Stimulated activated CD8-positive, alpha-beta memory T cell treated with anti-CD3 and anti-CD28 coated beads, Interleukin-15, amount 100 ng/mL, for 24 hours (primary cell): ENCODE measurements at places on chromosomes 6 and 20.

GRCh38 chr6:14799928-14800327, 445.9 kb upstream of the JARID2 start:
- DNase-seq: no peak

GRCh38 chr20:4256874-4257273, 241.5 kb upstream of the RNF24 start:
- no peak for DNase-seq

DNA sequence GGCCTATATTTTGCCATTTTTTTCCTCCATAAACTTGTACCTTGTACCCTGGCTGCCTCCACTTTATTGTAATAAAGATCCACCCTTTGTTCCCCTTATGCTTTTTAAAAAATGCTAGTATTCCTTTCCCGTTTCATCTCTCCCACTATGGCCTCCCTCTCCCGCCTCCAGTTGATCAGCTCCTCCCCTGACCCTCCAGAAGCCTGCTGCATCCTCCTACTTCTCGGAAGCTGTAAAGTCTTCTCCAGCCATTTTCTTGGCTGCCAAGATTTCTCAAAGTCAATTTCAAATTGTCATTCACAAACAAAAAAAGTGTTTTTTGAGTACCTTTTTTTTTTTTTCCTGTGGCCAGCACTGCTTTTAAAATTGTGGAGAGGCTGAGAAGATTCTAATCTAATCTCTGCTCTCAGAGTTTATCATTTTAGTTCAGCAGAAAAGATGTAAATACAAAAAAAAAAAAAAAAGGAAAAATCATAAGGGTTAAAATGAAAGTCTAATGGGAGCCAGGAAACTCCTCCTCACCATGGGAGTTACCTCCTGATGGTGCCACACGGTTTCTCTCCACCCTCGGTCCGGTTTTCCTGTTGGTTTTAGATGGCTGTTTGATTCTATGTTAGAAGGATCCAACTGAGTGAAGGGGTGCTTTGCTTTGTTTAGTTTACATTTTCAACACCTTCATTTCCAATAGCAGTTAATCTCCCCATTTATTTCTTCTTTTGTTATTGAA, 103.0 kb upstream of the KCNK16 start:
- no peak for DNase-seq

DNA sequence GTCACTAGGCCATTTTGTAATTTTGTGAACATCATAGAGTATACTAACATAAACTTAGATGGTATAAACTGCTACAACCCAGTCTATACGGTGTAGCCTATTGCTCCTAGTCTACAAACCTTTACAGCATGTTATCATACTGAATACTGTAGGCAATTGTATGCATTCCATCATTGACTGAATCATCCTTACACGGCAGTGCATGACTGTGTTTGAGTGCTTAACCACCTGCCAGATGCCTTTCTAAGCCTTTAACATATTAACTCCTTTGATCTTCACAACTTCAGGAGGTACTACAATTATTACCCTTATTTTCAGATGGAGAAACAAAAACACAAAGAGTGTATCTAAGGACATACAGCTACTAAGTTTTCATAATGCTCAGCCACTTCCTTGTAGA, 14.0 kb downstream of the DPPA5 start:
- DNase-seq: no peak

DNA sequence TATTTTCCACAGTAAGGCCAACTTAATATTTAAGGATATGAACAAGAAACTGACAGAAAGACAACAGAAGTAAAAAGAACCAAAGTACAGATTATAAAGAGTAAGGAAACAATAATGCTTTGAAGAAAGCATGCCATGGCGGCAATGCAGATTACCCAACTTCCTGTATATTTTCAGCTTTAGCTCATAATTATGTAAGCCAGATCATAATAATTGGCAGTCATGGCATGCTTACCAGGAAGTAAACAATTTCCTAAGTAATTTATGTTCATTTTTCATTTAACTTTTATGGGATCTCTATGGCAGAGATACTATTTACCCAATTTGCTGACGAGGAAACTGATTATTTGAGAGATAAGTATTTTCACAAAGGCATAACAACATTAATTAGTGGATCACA, 988.7 kb downstream of the HACE1 start:
- DNase-seq: no peak
